Heart left ventricle (tissue), 16 donors: ENCODE measurements at places on chromosomes 12 and 14. TPM values are rescaled to one million over a fixed set of nuclear protein-coding genes. Genes with fewer than 3 reads are reported as not detected.

- DNase-seq, result no peak
Observed at GRCh38 chr14:91327250-91327595, 82.7 kb upstream of the GPR68 start.

DNA sequence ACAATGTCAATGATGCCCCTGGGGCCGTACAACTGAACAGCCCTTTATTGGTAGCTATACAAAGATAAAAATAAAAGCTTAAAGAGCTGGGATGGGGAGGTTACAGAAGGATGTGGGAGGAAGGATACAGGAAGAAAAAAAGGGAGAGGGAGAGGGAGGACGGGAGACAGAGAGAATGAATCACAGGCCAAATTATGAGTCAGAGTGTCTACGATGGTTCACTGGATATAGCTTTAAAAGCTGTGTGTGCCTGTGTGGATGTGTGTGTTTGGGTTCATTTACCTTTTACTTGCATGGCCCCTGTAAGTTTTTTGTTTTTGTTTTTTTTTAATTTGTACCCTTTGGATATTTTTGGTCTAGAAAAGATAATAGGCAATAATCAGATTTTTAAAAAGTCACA lies 111.9 kb downstream of the CCDC60 start:
- DNase-seq, result no peak

- DNase-seq, result no peak
Observed at GRCh38 chr14:103142721-103143302, 19.6 kb downstream of the TNFAIP2 start.

DNA sequence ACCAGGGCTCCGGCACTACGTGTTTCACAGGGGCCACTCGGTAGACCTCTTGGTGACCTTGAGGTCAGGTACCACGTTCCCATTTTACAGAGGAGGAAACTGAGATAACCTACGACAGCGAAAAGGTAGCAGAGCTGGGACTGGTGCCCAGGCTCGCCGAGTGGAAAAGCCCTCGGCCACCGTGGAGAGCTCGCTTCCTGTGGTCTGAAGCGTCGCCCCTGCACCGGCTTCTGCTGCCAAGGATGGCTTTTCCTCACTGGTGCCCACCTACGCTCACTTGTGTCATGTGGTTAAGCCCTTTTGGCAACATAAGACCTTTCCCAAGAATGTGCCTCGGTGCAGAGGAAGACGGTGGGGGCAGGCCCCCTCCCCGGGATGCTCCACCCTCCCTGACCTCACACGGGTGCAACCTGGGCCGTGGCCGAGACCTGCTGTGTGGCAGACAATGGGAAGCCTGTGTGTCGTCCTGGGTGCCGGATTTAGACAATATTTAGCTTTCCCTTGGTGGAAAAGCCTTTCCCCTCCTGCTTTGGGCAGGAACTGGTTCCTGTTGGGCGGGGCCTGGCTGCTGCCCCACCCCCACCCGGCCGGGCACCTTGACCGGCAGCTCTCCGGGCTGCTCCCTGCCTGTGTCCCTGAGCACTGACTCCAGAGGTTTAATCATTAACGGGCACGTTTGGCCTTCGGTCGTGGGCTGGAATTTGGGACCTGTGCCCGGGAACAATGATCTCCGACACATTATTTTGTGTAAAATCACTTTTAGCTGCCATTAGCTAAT lies 32.4 kb upstream of the PPP1R13B start:
- DNase-seq, result peak; percentile 62

The MSRB3 gene
- total RNA-seq, result 64.6 TPM

The NPC2 gene
- 374 TPM for total RNA-seq

The MIP gene
- total RNA-seq, result not detected

DNA sequence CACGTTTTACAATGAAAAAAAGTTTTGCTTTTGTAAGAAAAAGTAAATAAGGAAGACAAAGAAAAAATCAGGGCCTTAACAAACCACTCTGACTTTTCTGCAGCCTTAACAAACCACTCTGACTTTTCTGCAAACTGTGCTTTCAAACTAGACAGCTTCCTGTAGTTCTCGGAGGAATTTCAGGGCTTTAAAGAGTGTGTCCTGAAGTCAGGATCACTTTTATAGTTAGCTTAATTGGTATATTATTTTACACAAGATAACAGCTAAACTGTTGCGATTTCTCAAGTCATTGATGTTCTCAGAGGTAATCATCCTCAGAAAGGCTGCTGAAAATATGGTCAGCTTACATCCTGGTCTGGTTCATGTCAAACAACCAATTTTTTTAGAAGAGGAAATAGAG lies 42.2 kb downstream of the TMEM117 start:
- no peak for DNase-seq

- DNase-seq, result peak; percentile 63
Observed at GRCh38 chr12:117236456-117237001, 46.3 kb upstream of the FBXO21 start.

- no peak for DNase-seq
Observed at GRCh38 chr12:118866346-118866745, 115.0 kb upstream of the SRRM4 start.

DNA sequence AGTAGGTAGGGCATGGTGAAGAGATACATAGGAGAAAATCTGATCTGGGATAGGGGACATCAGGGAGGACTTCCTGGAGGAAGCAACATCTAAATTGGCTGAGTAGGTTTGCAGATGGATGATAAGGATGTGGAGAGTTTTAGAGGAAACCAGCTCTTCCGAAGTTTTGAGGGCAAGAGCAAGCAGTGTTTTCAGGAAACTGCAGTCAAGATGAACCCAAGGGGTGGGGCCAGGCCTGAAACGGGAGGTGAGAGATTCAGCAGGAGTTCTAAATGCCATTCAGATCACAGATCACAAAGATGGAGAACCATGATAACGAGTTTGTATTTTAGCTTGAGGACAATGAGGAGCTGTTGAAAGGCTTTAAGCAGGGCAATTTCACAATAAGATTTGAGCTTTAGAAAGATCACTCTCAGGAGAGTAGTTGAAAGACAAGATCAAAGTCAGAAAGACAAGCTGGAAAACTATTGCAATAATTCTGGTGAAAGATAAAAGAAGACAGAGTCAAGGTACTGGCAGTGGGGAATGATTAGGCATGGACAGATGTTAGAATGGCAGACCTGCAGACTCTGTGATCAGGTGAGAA lies 70.1 kb upstream of the PLXNC1 start:
- no peak for DNase-seq

DNA sequence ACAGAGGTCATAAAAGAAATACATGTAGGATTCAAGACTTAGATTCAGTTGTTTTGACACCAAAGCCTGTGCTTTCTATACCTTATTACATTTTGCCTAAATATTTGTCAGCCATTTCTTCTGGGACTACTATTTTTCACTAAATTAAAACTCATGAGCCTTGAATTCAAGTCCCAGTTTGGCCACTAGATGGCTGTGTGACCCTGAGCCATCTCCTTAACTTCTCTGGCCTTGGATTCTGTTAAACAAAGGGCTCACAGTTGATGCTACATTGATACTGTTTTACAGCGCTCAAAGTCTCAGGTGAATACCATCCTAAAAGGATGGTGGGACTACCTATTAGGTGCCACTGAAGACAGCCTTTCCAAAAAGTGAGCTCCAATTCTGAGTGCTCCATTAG lies 39.6 kb upstream of the CCDC198 start:
- no peak for DNase-seq

DNA sequence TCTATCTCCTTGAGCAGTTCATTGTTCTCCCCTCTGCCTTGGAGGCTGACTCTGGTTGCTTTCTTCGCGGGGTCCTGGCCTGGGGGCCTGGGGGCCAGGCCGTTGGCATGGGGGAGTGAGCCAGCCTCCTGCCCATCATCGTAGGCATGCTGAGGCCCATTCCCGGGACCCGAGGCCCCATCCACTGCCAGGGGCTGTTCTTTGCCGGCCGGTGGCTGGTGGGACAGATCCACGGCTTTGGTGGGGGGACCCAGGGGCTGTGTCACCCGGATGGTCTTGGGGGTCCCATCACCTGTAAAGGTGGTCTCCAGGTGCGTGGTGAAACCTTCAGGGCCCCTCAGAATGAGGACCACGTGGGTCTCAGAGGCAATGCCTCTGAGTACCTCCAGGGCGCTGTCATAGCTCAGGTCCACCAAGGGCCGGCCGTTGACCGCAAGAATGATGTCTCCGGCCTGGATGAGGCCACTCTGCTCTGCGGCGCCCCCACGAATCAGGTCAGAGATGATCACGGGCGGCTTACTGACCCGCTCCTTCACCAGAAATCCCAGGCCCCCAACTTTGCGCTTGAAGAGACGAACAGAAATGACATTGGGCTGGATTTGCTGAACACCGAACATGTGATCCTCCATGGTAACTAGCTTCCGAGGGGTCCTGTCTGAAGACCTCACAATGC lies 30.8 kb downstream of the NOS1 start:
- no peak for DNase-seq

DNA sequence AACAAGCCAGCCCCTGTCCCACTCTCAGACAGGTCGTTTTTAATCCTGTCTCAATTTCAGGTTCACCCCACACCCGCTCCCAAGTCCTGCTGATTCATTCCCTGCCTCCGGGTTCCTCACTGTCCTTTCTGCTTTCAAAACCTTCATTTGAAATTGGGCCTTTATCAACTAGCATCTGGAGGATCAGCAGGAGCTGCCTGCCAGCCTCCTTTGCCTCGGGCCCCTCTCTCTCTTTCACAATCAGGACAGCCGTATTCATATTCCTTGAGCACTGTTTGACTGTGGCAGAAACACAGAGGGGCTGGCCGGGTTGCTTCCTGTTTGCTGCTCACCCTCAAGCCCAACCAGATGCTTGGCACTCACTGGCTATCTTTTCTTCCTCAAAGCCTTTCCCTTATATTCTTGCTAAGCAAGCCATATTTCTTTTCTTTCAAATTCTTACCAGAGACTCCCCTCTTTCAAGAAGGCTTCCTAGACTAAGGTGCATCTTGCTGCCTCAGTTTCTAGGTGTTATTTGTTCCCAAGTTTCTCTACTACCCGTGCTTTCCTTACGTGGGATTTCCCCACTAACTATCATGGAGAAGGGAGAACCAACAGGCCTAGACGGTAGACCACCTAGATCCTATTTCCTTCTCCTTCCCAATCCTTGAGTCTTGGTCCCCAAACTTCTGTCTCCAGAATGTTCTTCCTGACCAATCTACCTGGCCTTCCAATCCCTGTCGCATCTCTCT lies 3.0 kb downstream of the GALNT6 start:
- DNase-seq, result no peak

The GNB3 gene
- 3.0 TPM for total RNA-seq

The OLR1 gene
- total RNA-seq, result not detected

DNA sequence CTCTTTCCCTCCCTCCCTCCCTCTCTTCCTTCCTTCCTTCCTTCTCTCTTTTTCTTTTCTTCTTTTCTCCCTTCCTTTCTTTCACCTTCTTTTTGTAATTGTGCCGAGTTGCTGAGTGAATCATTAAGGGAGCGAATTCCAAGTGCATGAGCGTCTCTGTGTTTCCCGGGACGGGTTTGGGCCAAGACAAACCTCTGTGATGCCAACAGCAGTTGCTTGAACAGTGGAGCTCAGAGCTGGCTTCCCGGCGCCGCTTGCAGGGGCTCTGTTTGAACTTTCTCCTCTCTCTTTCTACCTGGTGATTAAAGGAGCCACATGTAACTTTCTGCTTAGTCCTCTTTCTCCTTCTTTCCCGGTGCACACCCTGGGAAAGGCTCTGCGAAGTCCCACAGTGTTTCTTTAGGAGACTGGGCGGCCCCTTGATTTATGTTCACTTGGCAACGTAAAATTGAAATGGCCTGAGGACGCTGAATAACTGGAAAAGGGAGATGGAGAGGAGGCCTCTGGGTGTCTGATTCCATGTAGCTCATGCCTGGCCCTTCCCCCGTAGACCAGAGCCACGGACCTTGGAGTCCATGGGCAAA lies 33.7 kb upstream of the MAP1LC3B2 start:
- peak; percentile 69 for DNase-seq

DNA sequence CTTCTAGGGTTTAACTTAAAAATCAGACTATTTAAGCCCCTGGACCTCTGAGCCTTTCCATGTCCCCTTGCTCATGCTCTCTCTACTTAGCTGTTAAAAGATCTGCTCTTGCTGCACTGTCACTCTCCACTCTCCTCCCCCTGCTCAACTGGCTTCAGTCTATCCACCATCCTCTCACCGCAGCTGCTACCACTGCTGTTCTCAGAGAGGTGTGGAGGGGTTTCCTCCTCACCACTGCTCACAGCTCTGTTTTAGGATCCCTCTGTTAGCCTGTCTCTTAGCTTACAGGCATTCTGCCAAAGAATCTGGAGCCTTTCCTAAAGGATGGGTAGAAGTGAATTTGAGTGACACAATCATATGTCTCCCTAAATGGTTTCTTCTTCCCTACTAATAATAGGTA lies 43.7 kb upstream of the ATP2B1 start:
- DNase-seq, result no peak

- DNase-seq, result no peak
Observed at GRCh38 chr12:19075711-19076340, 53.7 kb upstream of the PLEKHA5 start.

The SLC35E3 gene
- total RNA-seq, result 2.6 TPM

- no peak for DNase-seq
Observed at GRCh38 chr12:107634530-107634929, 51.1 kb upstream of the PWP1 start.

DNA sequence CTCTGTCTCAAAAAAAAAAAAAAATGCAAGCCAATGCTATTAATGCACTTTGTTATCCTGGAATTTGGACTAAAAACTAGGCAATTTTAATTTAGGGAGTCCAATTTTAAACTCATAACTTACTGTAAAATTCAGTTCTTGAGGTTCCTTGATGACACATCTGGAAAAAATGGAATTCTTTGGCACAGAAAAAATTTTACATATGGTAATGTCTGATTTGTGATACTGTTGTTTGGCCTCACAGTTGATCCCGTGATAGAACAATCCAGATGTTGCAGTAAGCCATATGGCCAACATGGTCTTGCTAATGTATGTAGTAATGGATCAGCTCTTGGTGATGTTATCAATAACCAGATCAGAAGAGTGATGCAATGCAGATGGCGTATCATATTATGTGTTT lies 1089.8 kb downstream of the FLRT2 start:
- DNase-seq, result no peak

- DNase-seq, result no peak
Observed at GRCh38 chr14:100372357-100373048, 49.4 kb downstream of the SLC25A47 start.

GRCh38 chr12:48712209-48712608 lies 4.3 kb downstream of the CCNT1 start:
- no peak for DNase-seq

GRCh38 chr14:102510616-102511520 lies 1.3 kb upstream of the ANKRD9 start:
- DNase-seq, result no peak

- no peak for DNase-seq
Observed at GRCh38 chr12:95115641-95116040, 42.2 kb upstream of the NR2C1 start.

The WNT1 gene
- total RNA-seq, result not detected

DNA sequence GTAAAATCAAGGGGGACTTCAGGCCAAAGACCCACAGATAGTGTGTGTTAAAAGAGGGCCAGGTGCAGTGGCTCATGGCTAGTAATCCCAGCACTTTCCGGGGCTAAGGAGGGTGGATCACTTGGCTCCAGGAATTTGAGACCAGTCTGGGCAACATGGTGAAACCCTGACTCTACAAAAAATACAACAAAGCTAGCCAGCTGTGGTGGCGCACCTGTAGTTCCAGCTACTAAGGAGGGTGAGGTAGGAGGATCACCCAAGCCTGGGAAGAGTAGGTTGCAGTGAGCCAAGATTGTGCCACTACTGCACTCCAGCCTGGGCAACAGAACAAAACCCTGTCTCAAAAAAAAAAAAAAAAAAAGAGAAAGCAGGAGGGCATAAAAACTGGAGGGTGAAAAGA lies 8.5 kb downstream of the VCPKMT start:
- no peak for DNase-seq
